ENCODE measurements at places on chromosomes 4 and X. TPM values are rescaled to one million over a fixed set of nuclear protein-coding genes. Genes with fewer than 3 reads are reported as not detected.

The CFAP99 gene
- total RNA-seq = not detected

The PLS3 gene
- 1.3 TPM for total RNA-seq

The HAUS3 gene
- total RNA-seq = 18.1 TPM

The GLRA2 gene
- not detected for total RNA-seq

The DUSP9 gene
- 0.36 TPM for total RNA-seq

The TXK gene
- total RNA-seq = 28.6 TPM

The PPARGC1A gene
- not detected for total RNA-seq

The SORBS2 gene
- total RNA-seq = not detected

The CLDN22 gene
- not detected for total RNA-seq

GRCh38 chrX:9340598-9341290 lies 124.1 kb upstream of the TBL1X start:
- peaks cover 2% of the 10 kb centered on the region for H3K27me3 ChIP-seq
- peak overlapping the region; percentile 72 for H3K27ac ChIP-seq
- DNase-seq = peak; percentile 57
- H3K4me1 ChIP-seq = peaks cover 27% of the 10 kb centered on the region
- no peaks in the 10 kb centered on the region for H3K36me3 ChIP-seq

DNA sequence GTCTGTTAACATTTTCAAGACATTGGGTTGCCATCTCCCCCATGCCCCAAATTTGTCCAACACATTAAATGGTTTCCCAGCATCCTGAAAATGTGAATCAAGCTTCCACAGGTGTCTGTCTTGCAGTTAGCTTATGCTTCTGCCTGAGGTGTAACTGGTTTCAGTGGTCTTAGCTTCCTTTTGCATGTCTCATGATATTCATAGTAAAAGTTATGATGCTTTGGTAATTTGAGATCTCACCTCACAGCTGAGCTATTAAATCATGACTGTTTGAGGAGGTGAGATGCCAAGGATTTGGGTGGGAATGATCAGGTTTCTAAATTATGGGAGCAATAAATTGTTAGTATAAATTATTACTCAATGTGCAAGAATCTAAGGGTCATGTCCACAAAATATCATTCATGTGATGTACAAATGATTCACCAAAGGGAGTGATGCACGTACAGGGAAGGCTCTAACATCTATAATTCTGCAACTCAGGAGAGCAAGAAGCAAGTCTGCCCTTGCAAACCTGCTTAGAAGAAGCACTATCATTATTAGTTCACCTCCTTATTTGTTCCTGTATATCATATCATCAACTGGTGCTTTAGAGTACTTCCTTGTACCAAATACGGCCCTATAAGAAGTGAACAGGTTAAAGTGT lies 17.1 kb upstream of the RAI2 start:
- H3K27ac ChIP-seq = no peak overlapping the region
- no peak for DNase-seq
- H3K4me3 ChIP-seq = no peak overlapping the region
- no peaks in the 10 kb centered on the region for H3K4me1 ChIP-seq
- no peaks in the 10 kb centered on the region for H3K36me3 ChIP-seq

GRCh38 chr4:173478201-173478912 lies 51.7 kb downstream of the HAND2 start:
- no peaks in the 10 kb centered on the region for H3K36me3 ChIP-seq
- DNase-seq = no peak
- H3K27me3 ChIP-seq = no peaks in the 10 kb centered on the region
- H3K27ac ChIP-seq = no peak overlapping the region

DNA sequence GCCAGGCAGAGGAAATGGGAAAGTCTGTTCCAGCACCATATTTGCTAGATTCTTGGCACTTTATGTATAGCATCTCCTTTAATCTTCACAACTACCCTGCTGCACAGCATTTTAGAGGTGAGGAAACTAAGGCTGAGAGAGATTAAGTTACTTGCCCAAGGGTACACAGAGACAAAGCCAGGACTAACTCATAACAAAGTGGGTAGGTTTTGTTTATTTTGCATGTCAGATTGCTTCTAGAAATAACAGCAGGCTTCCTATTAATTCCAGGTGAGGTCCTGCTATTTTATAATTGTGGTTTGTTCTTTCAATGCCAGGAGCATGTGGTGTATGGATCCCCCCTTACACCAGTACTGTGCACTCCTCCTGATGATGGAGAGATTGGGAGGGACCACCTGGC lies 15.0 kb downstream of the TCEANC start:
- H3K27ac ChIP-seq = no peak overlapping the region
- no peak for DNase-seq
- peaks cover 14% of the 10 kb centered on the region for H3K4me1 ChIP-seq
- H3K36me3 ChIP-seq = peaks cover 7% of the 10 kb centered on the region
- H3K27me3 ChIP-seq = no peaks in the 10 kb centered on the region

- H3K27me3 ChIP-seq = peaks cover 5% of the 10 kb centered on the region
- H3K4me1 ChIP-seq = peaks cover 23% of the 10 kb centered on the region
- no peak for DNase-seq
Observed at GRCh38 chr4:121277194-121278105, 103.4 kb downstream of the QRFPR start.

- DNase-seq = no peak
- H3K4me3 ChIP-seq = no peak overlapping the region
- H3K4me1 ChIP-seq = no peaks in the 10 kb centered on the region
Observed at GRCh38 chrX:81286608-81287007, 84.7 kb downstream of the SH3BGRL start.

GRCh38 chr4:138330531-138330930 lies 88.4 kb upstream of the SLC7A11 start:
- no peak for DNase-seq
- H3K36me3 ChIP-seq = no peaks in the 10 kb centered on the region
- H3K4me3 ChIP-seq = no peak overlapping the region
- no peaks in the 10 kb centered on the region for H3K4me1 ChIP-seq
- no peak overlapping the region for H3K27ac ChIP-seq

DNA sequence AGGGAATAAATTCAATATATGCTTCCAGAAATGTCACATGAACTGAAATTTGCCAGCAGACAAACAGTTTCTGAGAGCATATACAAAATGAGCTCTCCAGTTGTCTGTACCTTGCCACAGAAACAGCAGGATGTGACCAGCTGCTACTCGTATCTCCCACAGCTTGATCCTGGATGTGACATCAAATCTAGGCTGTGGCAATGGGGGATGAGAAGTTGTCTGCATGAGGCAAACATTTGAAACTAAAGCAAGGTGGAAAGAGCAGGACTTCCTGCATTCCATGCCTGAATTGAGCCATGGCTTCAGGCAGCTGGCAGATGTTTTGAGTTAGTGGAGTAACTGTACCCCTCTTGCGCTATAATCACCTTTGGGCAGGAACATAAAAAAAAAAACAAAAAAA lies 1724.0 kb downstream of the RPA4 start:
- no peaks in the 10 kb centered on the region for H3K27me3 ChIP-seq
- H3K4me1 ChIP-seq = no peaks in the 10 kb centered on the region
- no peak overlapping the region for H3K4me3 ChIP-seq
- no peak overlapping the region for H3K27ac ChIP-seq
- no peak for DNase-seq

GRCh38 chr4:182065255-182065654 lies 177.9 kb upstream of the TENM3 start:
- peaks cover 3% of the 10 kb centered on the region for H3K27me3 ChIP-seq
- H3K4me1 ChIP-seq = no peaks in the 10 kb centered on the region
- no peak overlapping the region for H3K27ac ChIP-seq
- DNase-seq = no peak

GRCh38 chr4:139403462-139403861 lies 50.5 kb upstream of the RAB33B start:
- no peaks in the 10 kb centered on the region for H3K27me3 ChIP-seq
- no peaks in the 10 kb centered on the region for H3K4me1 ChIP-seq
- no peak for DNase-seq
- no peak overlapping the region for H3K4me3 ChIP-seq
- H3K27ac ChIP-seq = no peak overlapping the region

GRCh38 chr4:74260036-74260435 lies 48.2 kb upstream of the EPGN start:
- no peaks in the 10 kb centered on the region for H3K36me3 ChIP-seq
- H3K4me3 ChIP-seq = no peak overlapping the region
- no peak for DNase-seq
- H3K4me1 ChIP-seq = no peaks in the 10 kb centered on the region
- H3K27me3 ChIP-seq = no peaks in the 10 kb centered on the region

GRCh38 chr4:75817901-75818300 lies 84.4 kb downstream of the PPEF2 start:
- H3K4me1 ChIP-seq = peaks cover 4% of the 10 kb centered on the region
- H3K27ac ChIP-seq = no peak overlapping the region
- no peak overlapping the region for H3K4me3 ChIP-seq
- peaks cover 3% of the 10 kb centered on the region for H3K27me3 ChIP-seq

- no peak for DNase-seq
- no peaks in the 10 kb centered on the region for H3K36me3 ChIP-seq
- H3K4me3 ChIP-seq = no peak overlapping the region
- no peak overlapping the region for H3K27ac ChIP-seq
- H3K27me3 ChIP-seq = no peaks in the 10 kb centered on the region
Observed at GRCh38 chrX:140432346-140433175, 72.3 kb downstream of the SOX3 start.

DNA sequence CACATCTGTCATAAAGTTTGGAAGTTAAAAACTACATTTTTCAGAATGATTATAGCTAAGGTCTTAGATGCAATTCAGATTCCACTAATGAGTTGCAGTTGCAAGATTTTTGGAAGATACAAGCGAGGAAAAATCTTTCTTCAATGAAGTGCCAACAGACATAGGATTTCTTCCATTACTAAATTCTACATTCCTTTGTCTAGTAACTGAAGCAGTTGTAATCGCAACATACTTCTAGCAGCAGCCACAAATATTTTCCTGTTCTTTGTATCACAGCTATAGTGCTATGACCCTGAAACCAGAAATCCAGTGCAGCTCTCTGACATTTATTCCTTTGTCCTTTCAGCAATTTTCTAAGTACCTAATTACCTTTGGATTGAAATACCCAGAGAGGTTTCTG lies 225.2 kb upstream of the SLIT2 start:
- H3K36me3 ChIP-seq = no peaks in the 10 kb centered on the region
- H3K4me1 ChIP-seq = no peaks in the 10 kb centered on the region

DNA sequence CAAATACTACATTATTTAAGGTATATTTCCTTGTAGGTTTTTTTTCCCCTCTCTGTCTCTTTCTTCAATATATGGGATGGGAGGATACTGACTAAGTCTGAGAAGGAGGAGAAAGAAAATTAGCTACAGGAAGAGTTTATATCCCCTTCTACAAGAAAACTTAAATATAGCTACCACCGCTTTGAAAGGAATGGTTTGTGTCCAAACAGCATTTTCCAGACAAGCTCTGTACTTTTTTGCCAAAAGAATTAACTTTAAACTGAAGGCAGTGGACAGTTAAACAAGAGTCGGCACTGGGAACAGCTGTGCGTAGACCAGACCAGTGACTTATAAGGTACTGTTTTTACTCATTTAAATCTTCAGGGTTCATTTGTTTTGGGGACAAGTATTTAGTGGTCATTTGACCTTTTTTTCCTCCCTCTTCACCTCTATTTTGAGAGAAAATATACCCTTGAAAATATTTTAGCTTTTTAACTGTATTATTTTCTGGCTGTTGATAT lies 303.7 kb downstream of the ARHGAP24 start:
- H3K27ac ChIP-seq = no peak overlapping the region
- H3K4me1 ChIP-seq = no peaks in the 10 kb centered on the region
- DNase-seq = no peak
- no peak overlapping the region for H3K4me3 ChIP-seq
- H3K27me3 ChIP-seq = no peaks in the 10 kb centered on the region

- no peaks in the 10 kb centered on the region for H3K27me3 ChIP-seq
- H3K4me3 ChIP-seq = no peak overlapping the region
- H3K4me1 ChIP-seq = no peaks in the 10 kb centered on the region
- H3K27ac ChIP-seq = no peak overlapping the region
- H3K36me3 ChIP-seq = no peaks in the 10 kb centered on the region
- no peak for DNase-seq
Observed at GRCh38 chr4:125011646-125012045, 299.1 kb upstream of the ANKRD50 start.

DNA sequence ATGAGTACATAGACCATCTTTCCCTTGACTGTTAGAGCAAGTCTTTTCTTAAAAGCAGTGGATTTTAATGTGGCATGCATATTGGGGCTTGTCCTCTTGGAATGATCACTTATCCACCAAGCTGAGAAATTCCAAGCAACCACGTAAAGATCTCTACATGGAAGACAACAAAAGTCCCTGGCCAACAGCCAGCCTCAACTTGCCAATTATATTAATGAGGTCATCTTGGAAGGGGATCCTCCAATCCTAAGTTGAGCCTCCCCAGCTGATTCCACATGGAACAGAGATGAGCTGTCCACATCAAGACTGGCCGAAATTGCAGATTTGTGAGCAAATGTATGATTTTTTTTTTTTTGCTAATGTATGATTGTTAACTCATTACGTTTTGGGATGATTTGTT lies 20.6 kb upstream of the FTHL17 start:
- H3K27ac ChIP-seq = no peak overlapping the region
- no peak overlapping the region for H3K4me3 ChIP-seq
- DNase-seq = no peak
- H3K27me3 ChIP-seq = no peaks in the 10 kb centered on the region
- H3K36me3 ChIP-seq = no peaks in the 10 kb centered on the region
- H3K4me1 ChIP-seq = no peaks in the 10 kb centered on the region

GRCh38 chr4:29756966-29757365 lies 963.2 kb upstream of the PCDH7 start:
- no peak for DNase-seq
- H3K27me3 ChIP-seq = no peaks in the 10 kb centered on the region

DNA sequence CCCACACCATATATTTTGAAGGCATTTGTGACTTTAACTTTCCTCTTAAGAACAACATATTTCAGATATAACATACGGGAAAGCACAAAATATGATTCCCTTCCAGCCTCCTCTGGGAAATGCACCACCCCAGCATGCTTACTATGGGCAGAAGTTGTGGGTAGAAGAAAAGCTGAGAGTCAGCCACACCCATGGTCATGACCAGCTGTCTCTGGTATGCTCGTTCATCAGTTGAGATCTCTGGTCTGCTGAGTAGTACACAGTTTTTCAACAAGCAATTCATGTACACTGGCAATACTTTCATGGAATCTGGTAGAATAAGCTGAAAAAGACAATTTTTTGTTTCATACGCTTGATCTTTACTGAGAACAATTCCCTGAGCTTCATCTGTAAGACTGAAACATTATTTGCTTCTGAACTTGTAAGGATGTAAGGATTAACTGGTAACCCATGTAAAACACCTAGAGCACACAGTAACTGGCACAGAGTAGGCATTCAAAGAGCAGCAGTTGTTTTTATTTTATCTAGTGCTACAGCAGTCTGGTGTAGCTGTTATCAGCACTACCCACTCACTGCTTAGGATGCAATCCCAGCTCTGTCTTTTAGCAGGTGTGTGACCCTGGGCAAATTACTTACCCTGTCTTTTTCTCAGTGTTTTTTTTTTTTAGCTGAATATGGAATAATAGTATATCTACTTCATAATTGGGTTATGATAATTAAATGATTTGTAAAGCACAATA lies 47.6 kb downstream of the METTL14 start:
- H3K27ac ChIP-seq = no peak overlapping the region
- H3K4me1 ChIP-seq = peaks cover 7% of the 10 kb centered on the region
- no peaks in the 10 kb centered on the region for H3K27me3 ChIP-seq
- peaks cover 20% of the 10 kb centered on the region for H3K36me3 ChIP-seq

GRCh38 chr4:117154251-117154650 lies 68.9 kb upstream of the TRAM1L1 start:
- H3K27ac ChIP-seq = no peak overlapping the region
- no peak for DNase-seq
- no peak overlapping the region for H3K4me3 ChIP-seq

Data from activated naive CD4-positive, alpha-beta T cell treated with anti-CD3 and anti-CD28 coated beads for 36 hours (primary cell).